Renal pelvis (tissue), 12 donors: ENCODE measurements at places on chromosomes 12 and 14. TPM values are rescaled to one million over a fixed set of nuclear protein-coding genes. Genes with fewer than 3 reads are reported as not detected.

- no peak for DNase-seq
These were observed 319.4 kb downstream of the CACNA1C start for GRCh38 chr12:2372178-2372577.

DNA sequence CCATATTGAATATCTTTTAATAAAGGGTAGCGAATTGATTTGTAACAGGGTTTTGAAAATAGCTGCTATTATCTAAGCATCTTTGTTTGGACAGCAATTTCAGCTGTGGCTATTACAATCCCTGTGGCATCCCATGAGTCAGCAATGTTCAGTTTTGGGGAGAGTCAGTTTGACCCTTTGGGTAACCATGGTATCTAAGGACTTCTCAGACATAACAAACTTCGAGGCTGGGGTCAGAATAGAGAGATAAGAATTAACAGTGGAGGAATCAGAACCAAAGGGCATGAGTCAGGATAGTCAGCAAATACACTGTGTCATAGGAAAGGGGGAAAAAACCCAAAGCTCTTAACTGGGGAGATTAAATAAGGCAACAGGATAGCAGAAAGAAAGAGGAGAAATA is 11.7 kb upstream of the PTHLH start:
- no peak for DNase-seq

DNA sequence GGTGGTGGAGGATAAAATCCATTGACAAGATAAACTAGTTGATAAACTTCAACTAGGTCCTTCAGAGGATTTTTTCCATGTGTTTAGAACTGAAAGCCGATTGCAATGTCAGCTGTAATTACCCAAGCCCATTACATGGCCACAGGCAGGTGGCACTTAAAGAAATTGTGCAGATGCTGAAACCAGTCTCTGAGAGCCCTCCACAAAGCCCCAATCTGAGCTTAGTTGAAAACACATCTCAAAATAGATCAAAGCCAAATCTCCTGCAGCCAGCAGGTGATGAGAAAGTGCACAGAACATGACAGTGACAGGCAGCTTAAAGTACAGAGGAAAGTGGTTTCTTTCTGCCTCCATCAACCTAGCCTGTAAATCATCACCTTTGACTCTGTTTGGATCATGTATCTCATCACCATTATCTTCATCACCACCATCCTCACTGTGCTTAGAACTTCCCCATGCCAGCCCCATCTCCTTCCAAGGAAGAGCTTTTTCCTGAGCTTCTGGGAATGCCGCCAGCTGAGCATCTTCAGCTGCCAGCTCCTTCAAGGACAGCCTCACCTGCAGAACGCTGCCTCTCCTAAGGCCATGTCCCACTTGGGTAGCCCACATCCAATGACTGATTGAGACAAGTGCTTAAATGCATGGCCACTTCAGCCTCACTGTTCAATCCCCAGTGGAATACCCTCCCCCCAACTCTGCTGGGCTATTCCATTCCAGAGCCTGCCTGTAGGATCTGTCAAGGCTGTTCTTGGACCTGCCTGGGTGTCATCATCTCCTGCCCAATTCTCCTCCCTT is 219.5 kb upstream of the TMEM132C start:
- DNase-seq, result no peak

GRCh38 chr12:51442324-51442723 is 17.7 kb downstream of the SLC4A8 start:
- no peak for DNase-seq

GRCh38 chr12:121711361-121712189 is 977 bp upstream of the TMEM120B start:
- no peak for DNase-seq

DNA sequence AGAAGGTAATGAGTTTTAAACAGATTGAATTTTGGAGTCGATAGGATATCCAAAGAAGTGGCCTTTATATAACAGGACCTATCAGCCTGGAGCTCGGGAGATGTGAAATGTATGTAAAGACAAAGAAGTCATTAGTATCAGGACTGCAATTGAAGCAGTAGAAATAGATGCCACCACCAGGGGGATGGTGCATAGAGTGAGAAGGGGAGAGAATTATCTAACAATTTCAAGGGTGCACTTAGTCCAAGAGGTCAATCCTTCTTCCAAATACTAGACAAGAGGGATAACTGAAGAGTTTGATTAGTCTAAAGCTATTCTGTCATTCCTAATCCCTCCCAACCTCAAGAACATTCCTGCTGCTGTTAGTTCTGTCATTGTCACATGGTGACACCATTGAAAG is 127.8 kb downstream of the CFAP54 start:
- DNase-seq, result no peak

- DNase-seq, result no peak
These were observed 184.8 kb upstream of the RPH3A start for GRCh38 chr12:112606611-112607365.

DCAF5 gene
- polyA plus RNA-seq, result 54.2 TPM

TMEM121 gene
- 5.4 TPM for polyA plus RNA-seq

GLT8D2 gene
- 11.6 TPM for polyA plus RNA-seq

TGFB3 gene
- 17.3 TPM for polyA plus RNA-seq

PPFIBP1 gene
- polyA plus RNA-seq, result 136 TPM

ACRBP gene
- polyA plus RNA-seq, result 7.7 TPM

WNT5B gene
- polyA plus RNA-seq, result 8.1 TPM
